NCI-H524 treated with DMSO at 0.1 percent for 48 hours (cell line): ENCODE measurements at places on chromosomes 13 and 19.

DNA sequence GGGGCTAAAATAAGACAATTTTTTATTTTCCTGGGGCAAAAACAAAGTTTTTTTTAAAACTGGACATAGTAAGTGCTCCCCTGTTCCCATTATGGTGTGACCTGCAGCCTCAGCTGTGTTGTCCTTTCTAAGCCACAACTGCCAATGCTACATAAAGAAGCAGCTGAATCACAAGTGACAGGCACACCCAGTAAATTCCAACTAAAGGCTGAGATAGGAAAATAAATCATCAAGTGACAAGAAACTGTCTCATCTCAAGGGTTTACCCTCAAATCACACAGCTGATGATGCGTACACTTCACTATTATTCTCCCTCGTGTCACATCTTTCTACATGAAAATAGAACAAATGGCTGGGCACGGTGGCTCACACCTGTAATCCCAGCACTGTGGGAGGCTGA lies 28.7 kb downstream of the STK24 start:
- DNase-seq = no peak

DNA sequence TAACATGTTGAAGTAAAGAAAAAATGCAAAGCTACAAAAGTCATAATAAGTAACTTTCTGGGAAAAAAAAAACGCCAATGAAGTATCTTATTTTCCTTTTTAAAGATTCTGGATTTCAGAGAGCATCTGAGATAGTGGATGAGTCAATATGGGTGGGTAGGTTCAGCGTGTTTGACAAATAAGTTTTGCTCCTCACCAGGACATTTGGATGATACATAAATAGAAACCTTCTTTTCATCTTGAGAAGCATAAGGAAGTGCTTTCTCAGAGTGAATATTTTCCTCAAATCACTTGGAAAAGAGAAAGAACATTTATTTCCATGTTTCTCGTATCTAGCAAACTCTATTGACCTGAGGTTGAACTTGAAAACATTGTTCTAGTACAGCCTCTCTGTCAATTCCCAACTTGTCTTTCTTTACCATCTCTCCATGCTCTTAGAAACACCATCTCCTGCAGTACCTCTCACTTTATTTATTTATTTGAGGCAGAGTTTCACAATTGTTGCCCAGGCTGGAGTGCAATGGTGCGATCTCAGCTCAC lies 463.2 kb downstream of the KLF5 start:
- no peak for DNase-seq

DNA sequence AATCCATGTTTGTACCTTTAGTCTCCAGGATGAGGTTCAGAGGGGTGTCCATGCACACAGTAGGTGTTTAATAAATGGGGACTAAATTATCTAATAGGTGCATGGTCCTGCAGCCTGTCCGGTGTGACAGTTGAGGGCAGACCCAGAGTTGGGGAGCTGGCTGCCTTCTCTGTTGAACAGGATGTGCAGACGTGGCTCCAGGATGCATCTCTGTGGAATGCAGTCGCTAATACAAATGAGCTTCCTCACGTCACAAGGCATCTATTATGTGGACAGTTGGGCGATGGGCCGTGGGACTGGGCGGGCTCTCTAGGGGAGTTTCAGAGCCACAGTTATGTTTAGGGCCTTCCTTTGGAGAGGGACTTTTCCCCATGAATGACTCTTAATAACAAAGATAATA lies 71.0 kb downstream of the SIPA1L3 start:
- no peak for DNase-seq

GRCh38 chr13:98650396-98651107 lies 73.6 kb upstream of the STK24 start:
- no peak for DNase-seq

DNA sequence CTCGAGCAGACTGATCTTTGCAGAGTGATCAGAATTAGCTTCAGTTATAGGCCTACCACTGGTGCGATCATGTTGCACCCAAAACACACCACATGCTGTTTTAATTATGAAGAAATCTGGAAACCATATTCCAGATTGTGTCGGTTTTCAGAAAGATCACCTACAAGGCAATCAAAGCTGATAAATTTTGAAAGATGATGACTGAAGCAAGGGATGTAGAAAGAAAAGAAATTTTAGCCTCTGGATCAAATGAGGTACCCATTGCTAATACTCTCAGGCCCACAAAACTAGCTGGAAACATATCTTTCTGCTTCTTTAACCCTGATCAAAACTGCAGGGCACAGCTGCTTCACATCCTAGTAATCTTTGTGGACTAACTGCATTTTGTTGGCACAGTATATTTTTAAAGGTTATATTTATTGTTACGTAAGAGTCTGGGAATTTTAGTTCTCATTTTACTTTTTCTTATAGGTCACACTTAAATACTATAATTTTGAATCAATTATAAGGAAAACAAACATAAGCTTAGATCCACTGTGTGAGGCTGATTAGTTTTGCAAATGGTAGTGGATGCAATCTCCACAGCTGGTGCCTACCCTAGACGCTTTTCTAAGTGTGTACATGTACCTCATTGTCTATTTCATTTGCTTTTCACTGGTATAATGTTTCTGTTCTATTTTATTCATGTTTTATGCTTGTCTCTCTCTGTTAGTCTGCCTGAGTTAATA lies 150.9 kb downstream of the RGCC start:
- no peak for DNase-seq

DNA sequence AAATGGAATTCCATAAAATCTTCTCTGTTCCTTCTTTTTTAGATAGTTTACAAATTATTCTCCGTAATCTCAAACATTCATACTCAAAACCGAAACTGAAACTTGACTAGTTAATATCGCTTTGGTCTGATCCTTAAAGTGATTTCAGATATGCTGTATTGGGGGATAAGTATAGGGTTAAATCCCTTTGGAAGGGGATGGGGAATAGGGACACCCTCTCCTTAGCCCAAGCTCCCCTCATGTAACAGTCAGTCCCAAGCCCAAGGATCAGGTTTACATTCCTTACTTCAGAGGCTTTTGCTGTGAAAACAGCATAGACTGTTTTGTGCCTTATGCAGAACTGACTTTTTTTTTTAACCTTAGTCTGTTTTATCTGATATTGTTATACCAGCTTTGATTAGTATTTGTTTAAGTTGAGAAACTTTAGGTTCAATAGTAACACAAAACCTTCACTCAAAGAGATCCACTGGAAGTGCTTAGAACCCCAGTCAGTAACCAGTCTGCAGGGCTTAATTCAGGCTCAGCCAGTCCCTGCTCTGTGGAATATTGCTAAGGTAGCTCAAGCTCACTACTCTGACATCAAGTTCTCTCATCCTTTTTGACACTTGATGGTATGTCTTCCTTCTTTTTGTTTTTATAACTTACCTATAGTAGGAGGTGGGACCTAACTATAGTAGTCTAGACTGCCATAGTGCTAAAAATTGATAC lies 10.5 kb downstream of the CDADC1 start:
- DNase-seq = no peak

- DNase-seq = no peak
Observed at GRCh38 chr13:71870100-71870499, 3.1 kb upstream of the DACH1 start.

DNA sequence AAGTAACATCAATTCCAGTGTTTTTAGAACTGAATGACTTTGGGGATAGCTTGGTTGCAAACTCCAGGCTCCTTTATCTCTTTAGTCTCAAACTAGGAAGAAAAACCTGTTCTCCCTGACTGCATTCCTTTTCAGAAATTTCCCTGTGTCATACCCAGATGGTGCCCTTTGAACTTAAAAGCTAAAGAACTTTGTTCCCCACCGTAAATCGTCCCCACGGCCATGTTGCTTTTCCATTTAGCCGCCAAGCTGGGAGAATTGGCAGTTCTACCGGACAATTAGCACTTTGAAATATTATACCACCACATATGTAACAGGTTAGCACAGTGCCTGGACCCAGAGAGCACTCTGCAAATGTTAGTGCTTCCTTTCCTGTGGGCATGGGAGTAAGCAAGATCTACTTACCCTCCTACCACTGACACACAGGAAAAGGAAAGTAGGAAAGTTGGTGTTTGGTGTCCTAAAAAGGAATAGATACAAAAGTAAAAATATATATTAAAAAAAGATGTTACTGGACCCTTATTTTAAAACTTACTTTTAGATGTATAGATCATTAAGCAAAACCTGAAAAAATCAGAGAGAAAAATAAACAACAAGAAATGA lies 191.9 kb upstream of the MIR17HG start:
- no peak for DNase-seq

GRCh38 chr13:109436841-109437240 lies 349.5 kb downstream of the IRS2 start:
- DNase-seq = no peak

DNA sequence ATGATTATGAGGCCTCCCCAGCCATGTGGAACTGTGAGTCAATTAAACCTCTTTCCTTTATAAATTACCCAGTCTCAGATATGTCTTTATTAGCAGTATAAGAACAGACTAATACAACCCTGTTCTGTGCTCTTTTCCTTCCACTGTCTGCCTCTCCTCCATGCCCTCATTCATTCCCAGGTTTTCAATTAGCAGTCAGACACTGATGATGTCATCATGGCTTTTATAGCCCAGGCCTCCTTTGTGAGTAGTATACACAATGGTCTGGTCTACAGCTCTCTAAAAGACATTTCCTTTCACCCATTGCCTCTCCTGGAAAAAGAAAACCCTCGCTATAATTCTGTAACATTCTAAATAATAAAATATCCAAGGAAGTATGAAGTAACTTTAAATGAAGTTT lies 25.5 kb downstream of the FGF14 start:
- no peak for DNase-seq

GRCh38 chr19:39100500-39101166 lies 16.5 kb downstream of the ACP7 start:
- DNase-seq = no peak

GRCh38 chr19:7682175-7682855 lies 1.7 kb downstream of the TRAPPC5 start:
- no peak for DNase-seq

DNA sequence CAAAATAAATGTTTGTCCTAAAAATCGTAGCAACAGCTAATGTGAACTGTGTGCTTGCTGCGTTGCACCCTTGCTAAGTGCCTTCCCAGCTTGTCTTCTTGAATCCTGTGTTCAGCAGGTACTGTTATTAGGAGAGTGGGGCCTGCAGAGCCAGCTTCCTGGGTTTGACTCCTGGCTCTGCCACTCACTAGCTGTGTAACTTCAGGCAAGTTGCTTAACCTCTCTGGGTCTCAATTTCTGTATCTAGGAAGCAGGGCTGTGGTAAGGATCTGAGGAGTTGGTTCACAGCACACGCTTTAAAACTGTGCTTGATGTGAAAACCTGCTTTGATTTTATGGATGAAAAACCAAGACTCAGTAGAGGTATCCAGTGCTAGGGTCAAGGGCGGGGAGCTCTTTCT lies 10.0 kb downstream of the NFIX start:
- DNase-seq = no peak

DNA sequence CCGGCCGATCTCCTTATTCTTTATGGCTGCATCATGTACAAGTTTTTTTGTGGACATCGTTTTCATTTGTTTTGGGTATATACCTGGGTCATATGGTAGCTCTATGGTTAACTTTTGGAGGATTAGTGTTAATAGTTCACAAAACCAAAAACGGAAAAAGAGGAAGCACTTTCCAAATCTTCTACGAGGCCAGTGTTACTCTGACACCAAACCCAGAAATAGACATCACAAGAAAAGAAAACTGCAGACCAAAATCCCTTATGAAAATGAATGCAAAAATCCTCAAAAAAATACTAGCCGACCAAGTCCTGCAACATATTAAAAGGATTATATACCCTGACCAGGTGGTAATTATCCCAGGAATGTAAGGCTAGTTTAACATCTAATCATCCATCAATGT lies 29.8 kb downstream of the ADGRE2 start:
- no peak for DNase-seq

- DNase-seq = no peak
Observed at GRCh38 chr19:57559008-57559403, 657 bp downstream of the ZNF550 start.

DNA sequence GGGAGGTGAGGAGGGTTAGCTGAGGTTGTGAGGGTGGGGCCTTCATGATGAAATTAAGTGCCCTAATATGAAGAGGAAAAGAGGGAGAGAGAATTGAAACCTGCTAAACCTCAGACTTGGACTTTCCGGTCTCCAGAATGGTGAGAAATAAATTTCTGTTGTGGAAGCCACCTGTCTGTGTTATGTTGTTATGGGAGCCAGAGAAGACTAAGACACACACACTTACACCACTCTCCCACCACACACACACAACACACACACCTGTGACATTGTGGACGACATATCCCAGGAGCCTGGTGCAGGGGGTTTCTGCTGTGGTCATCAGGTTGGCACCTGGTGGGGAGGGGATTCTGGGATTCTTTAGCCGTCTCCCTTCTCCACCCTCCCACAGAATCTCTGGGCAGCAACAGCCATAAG lies 14.0 kb downstream of the KLK4 start:
- no peak for DNase-seq

DNA sequence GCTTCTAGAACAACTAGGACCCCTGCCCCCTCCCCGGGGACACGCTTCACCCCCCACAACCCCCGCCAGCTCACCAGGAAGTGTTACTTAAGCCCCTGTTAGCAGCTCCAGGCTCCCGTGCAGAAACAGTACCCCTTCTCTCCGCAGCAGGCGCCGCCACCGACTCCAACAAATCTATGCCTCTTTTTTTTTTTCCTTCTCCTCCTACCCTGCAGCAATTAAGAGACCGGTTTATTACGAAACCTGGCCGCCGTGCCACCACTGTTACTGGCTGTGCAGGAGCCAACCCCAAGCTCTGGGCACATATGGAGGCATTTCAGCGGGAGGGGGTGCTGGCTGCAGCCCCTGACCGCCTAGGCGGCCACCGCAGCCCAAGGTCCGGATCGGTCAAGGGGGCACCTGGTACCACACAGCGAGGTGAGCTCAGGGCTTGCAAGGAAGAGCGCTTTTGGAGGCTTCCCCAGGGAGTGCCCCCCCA lies 2.4 kb downstream of the GADD45B start:
- no peak for DNase-seq

DNA sequence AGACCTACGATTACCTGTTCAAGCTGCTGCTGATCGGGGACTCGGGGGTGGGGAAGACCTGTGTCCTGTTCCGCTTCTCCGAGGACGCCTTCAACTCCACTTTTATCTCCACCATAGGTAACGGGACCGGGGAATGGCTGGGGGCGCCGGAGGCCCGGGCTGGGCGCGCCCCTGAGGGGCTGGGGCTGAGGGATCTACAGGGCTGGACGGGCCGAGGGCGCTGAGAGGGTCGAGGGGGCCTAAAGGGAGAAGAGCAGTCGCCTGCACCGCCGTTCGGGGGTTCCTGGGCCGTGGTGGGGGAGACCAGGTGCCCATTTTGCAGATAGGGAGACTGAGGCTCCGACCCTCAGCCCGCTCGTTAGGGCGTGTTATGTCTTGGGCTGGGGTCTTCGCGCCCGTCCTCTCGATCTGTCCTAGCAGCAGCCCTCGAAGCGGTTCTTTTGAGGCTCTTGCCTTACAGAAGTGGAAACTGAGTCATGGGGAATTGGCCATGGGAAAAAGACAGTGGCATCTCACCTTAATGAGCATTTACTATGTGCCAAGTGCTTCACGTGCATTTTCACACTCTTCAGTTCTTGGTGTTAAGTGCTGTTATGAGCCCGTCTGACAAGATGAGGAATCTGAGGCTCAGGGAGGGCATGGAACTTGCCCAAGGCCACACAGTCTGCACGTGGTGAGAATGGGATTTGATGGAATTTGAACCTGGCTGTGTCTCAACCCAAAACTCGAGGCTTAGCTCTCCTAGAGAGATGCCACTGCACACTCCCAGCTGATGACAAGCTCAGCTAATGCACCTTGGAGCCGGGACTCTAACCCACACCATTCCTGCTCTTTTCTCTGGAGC lies 442 bp downstream of the RAB8A start:
- no peak for DNase-seq
